ENCODE measurements at places on chromosomes 16 and 17. TPM values are rescaled to one million over a fixed set of nuclear protein-coding genes. Genes with fewer than 3 reads are reported as not detected.

The TBC1D3L gene
- total RNA-seq, result 17.0 TPM

The ST6GALNAC2 gene
- 0.28 TPM for total RNA-seq

The CRISPLD2 gene
- total RNA-seq, result 0.50 TPM

The ABCC12 gene
- total RNA-seq, result 0.12 TPM

The PRKCB gene
- total RNA-seq, result 5.0 TPM

The TSNAXIP1 gene
- 2.8 TPM for total RNA-seq

The KCTD13 gene
- 3.9 TPM for total RNA-seq

The MED13 gene
- 50.5 TPM for total RNA-seq

DNA sequence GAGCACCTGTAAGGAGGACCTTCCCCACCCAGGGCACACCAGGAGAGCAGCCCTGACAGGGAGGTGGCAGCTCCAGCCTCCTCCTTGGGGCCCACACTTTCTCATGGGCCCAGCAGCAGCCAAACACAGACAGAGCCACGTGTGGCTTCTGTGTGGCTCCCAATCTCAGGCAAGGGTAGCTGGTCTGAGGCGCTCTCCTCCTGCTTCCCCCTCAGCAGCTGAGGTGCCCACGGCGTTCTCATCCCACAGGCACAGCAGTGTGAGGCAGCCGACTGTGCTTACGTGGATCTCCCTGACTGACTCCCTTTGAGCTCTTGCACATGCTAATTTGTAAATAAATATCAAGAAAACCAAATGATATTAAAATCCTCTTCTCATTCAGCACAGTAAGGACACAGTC, 30.9 kb downstream of the CMTM3 start:
- H3K27me3 ChIP-seq, result no peaks in the 10 kb centered on the region
- no peaks in the 10 kb centered on the region for H3K36me3 ChIP-seq
- H3K4me3 ChIP-seq, result no peak overlapping the region
- H3K27ac ChIP-seq, result no peak overlapping the region
- DNase-seq, result no peak
- H3K4me1 ChIP-seq, result no peaks in the 10 kb centered on the region

- H3K4me3 ChIP-seq, result no peak overlapping the region
- no peak overlapping the region for H3K27ac ChIP-seq
- peaks cover 3% of the 10 kb centered on the region for H3K4me1 ChIP-seq
- no peak for DNase-seq
- no peaks in the 10 kb centered on the region for H3K36me3 ChIP-seq
Measured at GRCh38 chr17:7550344-7550743, 1.5 kb downstream of the TNFSF12 start.

- H3K27ac ChIP-seq, result no peak overlapping the region
- H3K4me1 ChIP-seq, result no peaks in the 10 kb centered on the region
- H3K4me3 ChIP-seq, result no peak overlapping the region
- no peaks in the 10 kb centered on the region for H3K27me3 ChIP-seq
Measured at GRCh38 chr16:12225806-12226465, 249.4 kb downstream of the SNX29 start.

- no peak for DNase-seq
- no peak overlapping the region for H3K27ac ChIP-seq
- H3K4me1 ChIP-seq, result peaks cover 6% of the 10 kb centered on the region
- no peaks in the 10 kb centered on the region for H3K27me3 ChIP-seq
Measured at GRCh38 chr17:13931800-13932460, 137.4 kb upstream of the COX10 start.

- DNase-seq, result no peak
- H3K4me1 ChIP-seq, result no peaks in the 10 kb centered on the region
- H3K27me3 ChIP-seq, result peaks cover 4% of the 10 kb centered on the region
- no peak overlapping the region for H3K27ac ChIP-seq
- H3K4me3 ChIP-seq, result no peak overlapping the region
Measured at GRCh38 chr16:49262501-49262900, 19.1 kb downstream of the CBLN1 start.

DNA sequence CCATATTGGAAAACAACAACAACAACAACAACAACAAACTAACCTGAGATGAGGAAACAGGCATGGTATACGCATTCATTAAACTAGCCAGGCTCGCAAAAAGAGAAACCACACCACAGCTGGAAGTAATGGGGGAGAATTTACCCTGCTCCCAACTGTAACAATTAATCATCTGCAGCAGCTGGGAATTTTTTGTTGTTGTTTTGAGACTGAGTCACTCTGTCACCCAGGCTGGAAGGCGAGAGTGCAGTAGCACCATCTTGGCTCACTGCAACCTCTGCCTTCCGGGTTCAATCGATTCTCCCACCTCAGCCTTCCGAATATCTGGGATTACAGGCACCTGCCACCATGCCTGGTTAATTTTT, 16.3 kb downstream of the PRPSAP1 start:
- H3K27ac ChIP-seq, result peak overlapping the region; percentile 70
- no peak overlapping the region for H3K4me3 ChIP-seq
- peaks cover 19% of the 10 kb centered on the region for H3K4me1 ChIP-seq
- no peak for DNase-seq
- no peaks in the 10 kb centered on the region for H3K36me3 ChIP-seq
- no peaks in the 10 kb centered on the region for H3K27me3 ChIP-seq

GRCh38 chr17:35890774-35891155, 10.6 kb upstream of the CCL5 start:
- H3K27ac ChIP-seq, result no peak overlapping the region
- H3K27me3 ChIP-seq, result no peaks in the 10 kb centered on the region
- no peak overlapping the region for H3K4me3 ChIP-seq
- DNase-seq, result peak; percentile 7
- H3K4me1 ChIP-seq, result peaks cover 7% of the 10 kb centered on the region

DNA sequence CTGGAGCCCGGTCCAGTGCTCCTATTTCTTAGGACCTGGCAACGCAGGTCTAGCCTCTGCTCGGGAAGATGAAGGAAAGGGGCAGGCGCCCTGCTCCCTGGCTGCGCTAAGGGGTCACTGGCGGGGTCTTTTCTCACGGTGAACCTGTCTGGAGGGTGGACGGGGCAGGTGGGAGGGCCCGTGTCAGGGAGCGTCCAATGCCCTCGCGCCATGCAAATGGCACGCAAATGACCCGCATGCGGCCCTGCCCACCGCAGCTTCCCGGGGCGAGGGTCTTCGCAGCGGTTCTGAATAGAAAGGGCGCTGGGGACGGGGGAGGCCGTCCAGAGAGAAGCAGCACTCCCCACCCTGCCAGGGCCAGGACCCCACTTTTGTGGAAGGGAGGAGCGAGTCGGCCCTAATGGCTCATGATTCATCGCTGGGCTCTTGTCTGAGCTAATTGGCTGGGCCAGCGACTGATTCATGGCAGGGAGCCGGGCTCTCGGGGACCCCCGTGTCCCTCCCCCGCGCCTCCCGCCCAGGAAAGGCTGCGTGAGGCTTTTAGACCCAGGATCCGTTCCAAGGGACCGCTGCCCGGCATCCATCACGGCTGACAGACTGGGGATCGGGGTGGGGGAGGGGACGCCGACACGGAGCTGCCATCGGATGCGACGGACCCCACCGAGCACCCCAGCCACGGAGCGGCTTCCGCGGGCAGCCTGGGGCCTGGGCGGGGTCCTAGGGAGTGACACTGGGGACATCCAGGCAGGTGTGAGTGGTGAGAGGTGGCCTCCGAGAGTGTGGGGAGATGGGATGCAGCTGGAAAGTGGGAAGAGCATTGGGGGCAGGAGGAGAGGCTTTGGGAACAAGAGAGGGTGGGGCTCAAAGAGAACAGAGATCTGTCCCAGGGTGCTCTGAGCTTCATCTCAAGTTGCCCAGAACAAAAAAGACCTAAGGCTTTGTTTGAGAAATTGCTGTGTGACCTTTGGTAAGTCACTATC, 25.0 kb upstream of the NGFR start:
- H3K27ac ChIP-seq, result no peak overlapping the region
- H3K36me3 ChIP-seq, result no peaks in the 10 kb centered on the region
- peaks cover 35% of the 10 kb centered on the region for H3K4me1 ChIP-seq
- peak; percentile 85 for DNase-seq
- peak overlapping the region; percentile 56 for H3K4me3 ChIP-seq
- peaks cover 55% of the 10 kb centered on the region for H3K27me3 ChIP-seq

DNA sequence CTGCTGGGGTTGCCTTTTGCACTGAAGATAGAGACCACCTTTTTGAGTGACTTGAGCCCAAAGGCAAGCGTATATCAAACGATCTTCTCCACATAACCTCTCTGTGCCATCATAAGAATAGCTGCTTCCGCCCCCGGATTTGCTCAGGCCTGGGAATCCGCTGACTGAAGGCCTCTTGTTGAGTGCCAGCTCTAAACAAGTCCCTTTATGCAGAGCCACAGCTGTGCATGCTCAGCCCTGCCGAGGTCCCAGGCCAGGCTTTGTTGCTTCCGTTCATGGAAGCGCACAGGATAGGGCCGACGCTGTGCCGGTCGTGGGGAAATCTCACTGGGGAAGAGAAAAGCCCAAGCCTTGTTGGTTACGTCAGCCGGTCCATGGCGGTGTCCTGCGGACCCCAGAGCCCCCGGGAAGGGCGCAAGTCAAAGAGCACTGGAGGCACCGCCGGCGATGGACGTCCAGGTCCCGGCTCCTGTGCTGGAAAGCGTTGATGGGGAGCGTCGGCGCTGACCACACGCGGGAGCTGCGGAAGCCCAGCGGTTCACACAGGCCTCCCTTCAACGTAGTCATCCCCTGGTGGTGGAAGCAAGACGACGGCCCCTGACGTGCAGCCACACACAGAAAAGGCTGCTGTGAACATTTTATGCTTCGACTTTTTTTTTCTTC, 23.5 kb upstream of the RPL13 start:
- H3K4me1 ChIP-seq, result no peaks in the 10 kb centered on the region
- no peak overlapping the region for H3K27ac ChIP-seq
- H3K4me3 ChIP-seq, result no peak overlapping the region
- no peaks in the 10 kb centered on the region for H3K27me3 ChIP-seq
- no peak for DNase-seq

- peaks cover 4% of the 10 kb centered on the region for H3K4me1 ChIP-seq
- H3K36me3 ChIP-seq, result no peaks in the 10 kb centered on the region
- no peak for DNase-seq
- no peak overlapping the region for H3K27ac ChIP-seq
Measured at GRCh38 chr16:27052007-27052406, 14.7 kb upstream of the C16orf82 start.

DNA sequence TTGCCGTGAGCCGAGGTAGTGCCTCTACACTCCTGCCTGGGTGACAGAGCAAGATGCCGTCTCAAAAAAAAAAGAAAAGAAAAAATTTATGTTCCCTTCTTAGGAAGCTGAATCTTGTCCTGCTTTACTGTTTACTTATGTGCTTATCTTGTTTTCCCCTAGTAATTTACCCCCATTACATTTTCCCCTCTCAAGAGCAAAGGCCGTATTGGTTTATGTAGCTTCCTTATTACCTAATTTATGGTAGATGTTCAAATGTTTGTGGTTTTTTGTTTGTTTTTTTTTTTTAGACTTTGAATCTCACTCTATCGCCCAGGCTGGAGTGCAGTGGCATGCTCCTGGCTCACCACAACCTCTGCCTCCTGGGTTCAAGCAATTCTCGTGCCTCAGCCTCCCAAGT, 10.3 kb upstream of the SLC52A1 start:
- DNase-seq, result no peak
- H3K27me3 ChIP-seq, result no peaks in the 10 kb centered on the region
- no peak overlapping the region for H3K4me3 ChIP-seq
- H3K27ac ChIP-seq, result no peak overlapping the region
- H3K4me1 ChIP-seq, result no peaks in the 10 kb centered on the region

GRCh38 chr17:333626-334396, 18.8 kb downstream of the RPH3AL start:
- peaks cover 13% of the 10 kb centered on the region for H3K27me3 ChIP-seq
- H3K36me3 ChIP-seq, result no peaks in the 10 kb centered on the region
- no peak overlapping the region for H3K4me3 ChIP-seq

DNA sequence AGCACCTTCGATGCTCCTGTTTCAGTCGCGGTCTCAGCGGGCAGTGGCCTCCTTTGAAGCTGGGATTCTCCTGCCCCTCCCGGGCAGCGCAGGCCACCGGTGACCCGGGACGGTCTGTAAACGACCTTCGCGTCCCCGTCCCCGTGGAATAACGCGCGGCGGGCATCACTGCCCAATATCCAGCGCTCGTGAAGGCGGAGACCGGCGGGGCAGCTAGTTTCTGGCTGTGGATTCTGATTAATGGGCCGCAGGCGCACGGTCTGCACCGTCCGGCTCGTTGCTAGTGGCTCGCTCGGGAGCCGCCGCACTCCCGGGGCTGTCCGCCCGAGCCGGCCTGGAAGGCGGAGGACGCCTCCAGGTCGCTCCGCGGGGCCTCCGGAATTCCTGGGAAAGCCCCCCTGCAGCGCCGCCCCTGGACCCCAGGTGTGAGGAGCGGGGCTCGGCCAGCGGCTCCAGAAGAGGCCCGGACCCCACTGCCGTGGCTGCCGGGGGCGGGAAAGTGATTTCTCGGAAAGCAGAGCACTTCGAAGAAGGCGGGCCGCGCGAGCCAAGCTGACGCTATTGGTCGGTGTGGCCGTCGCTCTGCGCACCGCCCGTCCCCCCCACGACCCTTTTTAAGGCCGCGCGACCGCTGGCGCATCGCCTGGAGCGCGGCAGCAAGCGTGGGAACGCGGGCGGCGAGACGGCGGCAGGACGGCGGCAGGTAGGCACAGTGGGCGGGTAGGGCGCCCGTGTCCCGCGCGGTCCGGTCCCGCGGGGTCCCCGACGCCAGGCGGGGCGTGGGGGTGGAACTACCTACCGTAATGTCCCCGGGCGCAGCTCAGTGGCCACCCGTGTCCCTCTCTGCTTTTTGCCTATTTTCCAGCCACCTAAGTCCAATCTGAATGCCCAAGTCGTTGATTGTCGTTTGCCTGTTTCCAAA, at the start of gene IRF8:
TSS of gene IRF8 (plus strand) at position 642 of the 922 bp plus-strand sequence. CDS start 3,854 bp downstream, outside the sequence.
- peak; percentile 90 for DNase-seq
- H3K36me3 ChIP-seq, result no peaks in the 10 kb centered on the region
- peaks cover 21% of the 10 kb centered on the region for H3K4me1 ChIP-seq
- H3K27me3 ChIP-seq, result peaks cover 94% of the 10 kb centered on the region
- H3K27ac ChIP-seq, result no peak within 1 kb of the TSS

- no peaks in the 10 kb centered on the region for H3K27me3 ChIP-seq
- H3K27ac ChIP-seq, result no peak overlapping the region
- no peaks in the 10 kb centered on the region for H3K4me1 ChIP-seq
- no peaks in the 10 kb centered on the region for H3K36me3 ChIP-seq
- no peak overlapping the region for H3K4me3 ChIP-seq
Measured at GRCh38 chr17:52294301-52294700, 135.8 kb upstream of the CA10 start.

DNA sequence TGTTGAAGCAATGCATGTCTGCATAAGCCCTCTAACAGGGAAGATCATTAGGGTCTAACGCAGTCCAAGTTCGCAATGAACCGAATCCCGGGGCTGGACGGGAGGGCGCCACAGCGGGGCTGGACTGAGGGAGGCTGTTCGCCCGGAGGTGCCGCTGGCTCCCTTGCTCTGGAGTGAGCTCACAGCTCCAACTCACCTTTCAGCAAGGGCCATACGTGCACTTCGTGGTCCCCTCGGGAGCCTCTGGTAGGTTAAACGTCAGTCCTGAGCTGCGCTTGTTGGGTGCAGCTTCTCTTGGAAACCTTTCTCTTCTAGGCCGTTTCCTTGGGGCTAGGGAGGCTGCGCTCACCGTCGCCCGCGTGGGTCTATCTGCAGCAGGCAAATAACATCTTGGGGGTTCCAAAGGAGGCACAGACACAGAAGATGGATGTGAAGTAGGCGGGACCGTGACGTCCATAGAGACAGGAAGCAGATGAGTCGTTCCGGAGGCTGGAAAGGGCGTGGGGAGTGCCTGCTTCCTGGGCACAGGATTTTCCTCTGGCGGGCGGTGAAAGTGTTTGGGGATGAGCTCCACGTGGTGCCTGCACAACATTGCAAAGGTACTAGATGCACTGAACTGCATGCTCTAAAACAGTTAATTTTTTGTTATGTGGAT, 21.9 kb downstream of the ATP2C2 start:
- no peak overlapping the region for H3K27ac ChIP-seq
- no peaks in the 10 kb centered on the region for H3K36me3 ChIP-seq
- H3K4me1 ChIP-seq, result no peaks in the 10 kb centered on the region
- H3K4me3 ChIP-seq, result no peak overlapping the region

Measured in neural progenitor cell (in vitro differentiated cells).